ENCODE measurements at places on chromosomes 4 and X.

GRCh38 chrX:100409610-100410590, at the start of gene PCDH19:
Gene PCDH19, minus strand, starts transcription at chrX:100410273. Its CDS starts 1,676 bp downstream, at chrX:100408597.
- DNase-seq = peak; percentile 21

GRCh38 chr4:147236806-147237205, 244.1 kb upstream of the EDNRA start:
- no peak for DNase-seq

GRCh38 chrX:16119353-16120220, 3.8 kb upstream of the GRPR start:
- no peak for DNase-seq

DNA sequence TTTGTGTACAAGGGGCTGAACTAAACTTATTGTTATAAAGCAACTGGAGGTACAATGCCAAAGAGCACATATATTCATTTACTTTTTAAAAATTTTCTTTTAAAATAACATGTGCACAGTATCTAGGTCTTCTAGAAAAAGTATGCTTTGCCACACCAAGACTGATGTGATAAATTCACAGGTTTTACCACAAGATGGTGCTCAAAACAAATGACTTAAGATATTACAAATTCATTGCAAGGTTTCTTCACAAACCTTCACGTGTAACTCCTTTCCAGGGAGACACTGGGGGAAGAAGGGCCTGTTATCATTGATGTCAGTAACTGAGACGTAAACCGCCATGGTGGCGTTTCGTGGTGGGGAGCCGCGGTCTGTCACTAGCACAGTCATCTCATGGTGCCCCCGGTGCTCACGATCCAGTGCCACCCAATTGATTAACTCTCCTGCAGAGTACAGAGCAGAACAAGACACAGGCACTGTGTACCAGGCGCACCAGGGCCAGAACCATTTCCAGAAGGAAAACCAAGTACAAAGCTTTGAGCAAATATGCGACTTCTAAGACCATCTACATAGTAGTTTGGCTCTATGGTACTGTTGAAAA, 162.2 kb downstream of the DCHS2 start:
- DNase-seq = no peak

- no peak for DNase-seq
These were observed 317.4 kb downstream of the ASMT start for GRCh38 chrX:1932231-1932630.

- DNase-seq = no peak
These were observed 108.7 kb upstream of the FUNDC1 start for GRCh38 chrX:44651358-44651757.

GRCh38 chrX:80747832-80748231, 61.8 kb downstream of the BRWD3 start:
- DNase-seq = no peak

- no peak for DNase-seq
These were observed 50.2 kb downstream of the UGT2B28 start for GRCh38 chr4:69330345-69331047.

DNA sequence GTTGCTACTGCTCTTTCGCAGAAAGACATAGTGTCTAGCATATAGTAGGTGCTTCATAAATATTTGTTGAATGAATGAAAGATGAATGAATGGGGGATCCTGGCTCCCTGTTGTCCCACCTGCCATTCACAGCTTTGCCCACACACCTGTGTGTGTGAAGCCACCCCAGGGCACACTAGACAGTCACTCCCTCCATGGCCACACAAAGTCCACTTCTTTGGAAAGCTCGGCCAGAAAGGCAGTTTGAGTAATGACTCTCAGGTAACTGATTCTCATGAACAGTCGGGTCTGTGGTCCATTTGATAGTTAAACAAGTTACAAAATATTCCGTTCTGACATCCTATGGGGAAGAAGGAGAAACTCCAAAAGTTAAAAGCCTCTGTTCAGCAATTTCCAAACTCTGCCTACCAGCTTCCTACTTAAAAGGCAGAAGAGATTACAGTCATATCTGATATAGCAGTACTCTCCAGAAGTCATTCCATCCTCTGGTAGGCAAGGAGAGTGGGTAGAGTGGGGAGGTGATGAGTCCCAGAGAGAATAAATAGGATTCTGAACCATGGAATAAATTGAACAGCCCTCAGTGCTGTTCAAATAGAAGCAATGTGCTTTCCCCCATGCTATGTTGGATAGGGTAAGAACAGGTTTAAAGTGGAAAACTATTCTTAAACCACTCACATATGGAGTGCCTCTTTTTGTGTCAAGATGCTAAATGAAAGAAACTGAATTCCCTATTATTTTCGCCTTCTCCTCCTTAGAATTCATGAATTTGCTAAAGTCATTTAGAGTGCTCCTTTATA, 204.9 kb upstream of the GALNT7 start:
- DNase-seq = no peak

GRCh38 chrX:64202808-64203325, 2.6 kb downstream of the AMER1 start:
- no peak for DNase-seq

DNA sequence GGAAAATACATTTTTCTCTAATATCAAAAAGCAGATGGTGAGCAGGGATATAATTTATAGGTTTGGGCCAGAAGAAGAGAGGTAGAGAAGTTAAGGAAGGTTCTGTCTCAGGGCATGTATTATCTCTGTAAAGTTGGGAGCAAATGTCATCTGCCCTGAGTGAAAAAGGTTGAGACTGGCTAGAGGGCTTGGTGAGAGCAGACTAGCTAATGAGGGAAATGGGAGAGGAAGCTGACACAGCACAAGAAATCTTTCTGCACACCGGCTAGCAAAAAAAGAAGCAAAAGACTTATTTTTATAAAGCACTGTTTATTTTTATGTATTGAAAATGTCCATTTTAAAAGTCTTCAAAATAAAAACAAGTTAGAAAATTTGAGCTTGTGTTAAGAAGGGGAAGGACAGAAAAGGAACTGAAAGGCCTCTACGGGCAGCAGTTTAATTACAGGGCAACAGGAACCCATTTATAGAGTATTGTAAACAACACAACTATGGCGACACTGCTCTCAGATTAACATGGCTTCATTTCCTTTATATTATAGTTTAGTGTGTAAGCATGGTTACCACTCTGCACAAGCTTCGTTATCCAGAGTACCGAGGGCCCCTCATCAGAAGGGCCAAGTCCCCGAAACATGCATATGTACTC, 17.4 kb downstream of the CD40LG start:
- no peak for DNase-seq

- DNase-seq = no peak
These were observed 260.5 kb downstream of the DKK2 start for GRCh38 chr4:106775636-106776035.

DNA sequence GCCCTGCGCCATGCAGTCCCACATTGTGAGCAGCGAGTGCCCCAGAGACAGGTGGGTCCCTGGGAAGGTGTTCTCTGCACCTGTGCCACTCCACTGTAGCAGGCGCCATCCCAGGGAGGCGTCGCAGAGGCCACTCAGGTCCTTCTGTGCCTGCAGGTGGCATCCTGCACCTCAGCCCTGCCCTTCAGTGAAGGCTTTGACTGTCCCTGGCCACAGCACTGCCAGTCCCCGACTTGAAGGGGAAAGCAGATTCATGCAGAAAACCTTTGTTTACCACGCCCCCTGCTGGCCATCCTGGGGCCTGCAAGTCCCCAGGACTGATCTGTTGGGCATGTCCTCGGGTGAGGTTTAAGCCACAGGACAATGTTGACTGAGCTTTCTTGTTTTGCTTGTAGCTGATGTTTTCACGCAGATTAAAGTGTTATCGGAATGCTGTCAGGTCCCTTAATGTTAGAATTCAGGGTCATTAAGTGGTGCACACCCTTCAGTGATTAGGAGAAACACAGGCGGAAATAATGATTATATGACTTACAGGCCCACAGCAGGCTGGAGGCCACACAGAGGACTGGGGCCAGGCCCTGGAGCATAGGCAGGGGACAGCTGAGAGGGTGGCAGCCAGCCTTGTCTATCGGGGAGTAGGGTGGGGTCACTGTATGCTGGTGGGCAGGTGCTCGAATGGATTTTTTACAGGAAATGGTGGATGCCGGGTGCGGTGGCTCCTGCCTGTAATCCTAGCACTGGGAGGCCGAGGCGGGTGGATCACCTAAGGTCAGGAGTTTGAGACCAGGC, 5.0 kb downstream of the TACC3 start:
- DNase-seq = peak; percentile 81

GRCh38 chr4:40837094-40837870, 87.5 kb downstream of the NSUN7 start:
- no peak for DNase-seq

GRCh38 chr4:2842687-2843262, 869 bp upstream of the ADD1 start:
- DNase-seq = no peak

GRCh38 chr4:99891351-99891750, 2.9 kb downstream of the LAMTOR3 start:
- DNase-seq = no peak

- no peak for DNase-seq
These were observed 1.7 kb upstream of the RRAGB start for GRCh38 chrX:55715847-55716246.

DNA sequence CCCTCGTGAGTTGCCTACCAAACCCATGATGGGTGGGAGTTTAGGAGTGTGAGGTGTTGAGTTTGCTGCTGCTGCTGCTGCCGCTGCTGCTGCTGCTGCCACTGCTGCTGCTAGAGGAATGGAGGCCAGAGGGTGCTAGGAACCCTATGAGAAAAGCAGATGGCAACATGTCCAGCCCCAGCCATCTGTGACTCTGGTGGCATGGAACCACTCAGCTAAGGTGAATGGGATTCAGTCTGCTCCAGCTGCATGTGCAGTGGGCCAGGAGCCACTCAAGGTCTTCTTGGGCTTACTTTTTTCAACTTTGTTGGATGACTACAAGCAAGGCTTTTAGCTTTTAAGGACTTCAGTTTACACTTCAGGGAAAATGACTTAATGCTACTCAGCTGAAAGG, 103.8 kb downstream of the RTL5 start:
- DNase-seq = no peak

- no peak for DNase-seq
These were observed 18.3 kb downstream of the RBBP7 start for GRCh38 chrX:16851827-16852226.

GRCh38 chr4:128353791-128354190, 66.2 kb upstream of the PGRMC2 start:
- no peak for DNase-seq

- DNase-seq = no peak
These were observed 153.6 kb upstream of the INTU start for GRCh38 chr4:127479031-127479622.
